DMS153 (cell line): ENCODE measurements at places on chromosomes 7 and 10.

GRCh38 chr7:158135931-158136330, 451.7 kb downstream of the PTPRN2 start:
- no peak for DNase-seq

DNA sequence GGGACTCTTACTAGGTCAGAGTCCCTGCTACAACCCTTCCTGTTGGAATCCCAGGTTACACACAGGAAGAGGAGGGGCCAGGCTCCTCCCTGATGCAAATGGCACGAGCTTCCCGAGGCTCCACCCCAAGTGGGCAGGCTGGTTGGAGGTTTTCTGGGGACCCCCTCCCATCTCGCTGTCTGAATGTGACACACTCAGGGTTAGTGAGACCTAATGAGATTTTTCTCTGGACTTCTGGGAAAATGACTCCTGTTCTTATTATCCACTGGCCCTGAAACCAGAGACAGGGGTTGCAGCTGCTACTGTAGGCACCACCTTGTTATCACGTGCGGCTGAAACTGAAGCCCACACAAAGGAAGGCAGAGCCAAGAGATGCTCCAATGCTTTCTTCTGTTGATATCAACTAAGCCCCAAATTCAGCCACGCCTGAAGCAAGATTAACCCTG, 103.3 kb downstream of the FAM107B start:
- no peak for DNase-seq

GRCh38 chr7:46294381-46294780, 373.3 kb upstream of the IGFBP3 start:
- DNase-seq = no peak

GRCh38 chr7:151786936-151787335, 90.0 kb downstream of the PRKAG2 start:
- DNase-seq = no peak

DNA sequence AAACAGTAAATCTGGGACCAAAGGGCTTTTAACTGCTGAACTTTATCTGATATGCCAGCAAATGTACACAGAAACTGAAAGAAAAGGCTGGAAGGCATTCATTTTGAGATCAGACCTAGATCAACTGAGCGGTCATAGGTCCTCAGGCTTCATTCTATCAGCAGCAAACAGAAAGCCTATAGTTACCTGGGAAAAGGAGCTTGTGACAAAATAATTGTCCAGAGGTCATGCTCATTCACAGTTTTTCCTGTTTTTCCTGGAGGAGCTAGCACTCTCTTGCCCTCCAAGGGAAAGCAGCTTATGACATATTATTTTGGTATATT, 320.2 kb downstream of the AHR start:
- no peak for DNase-seq

DNA sequence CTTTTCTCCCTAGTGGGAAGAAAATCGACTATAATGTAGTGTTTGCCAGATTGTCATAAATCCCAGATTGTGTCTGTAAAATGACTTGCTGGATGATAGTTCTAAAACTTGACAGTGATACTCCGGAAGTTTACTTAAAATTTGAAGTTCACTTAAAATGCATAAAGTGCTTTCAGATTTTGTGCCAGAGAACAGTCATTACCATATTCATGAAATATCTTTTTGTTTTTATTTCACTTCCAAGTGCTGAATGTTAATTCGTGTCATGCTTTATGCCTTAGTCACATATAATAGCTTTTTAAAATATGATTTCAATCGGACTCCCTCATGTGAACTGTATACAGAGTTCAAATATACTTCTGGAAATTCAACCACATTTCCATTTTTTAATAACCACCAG, 30.4 kb downstream of the PRPF18 start:
- DNase-seq = no peak

DNA sequence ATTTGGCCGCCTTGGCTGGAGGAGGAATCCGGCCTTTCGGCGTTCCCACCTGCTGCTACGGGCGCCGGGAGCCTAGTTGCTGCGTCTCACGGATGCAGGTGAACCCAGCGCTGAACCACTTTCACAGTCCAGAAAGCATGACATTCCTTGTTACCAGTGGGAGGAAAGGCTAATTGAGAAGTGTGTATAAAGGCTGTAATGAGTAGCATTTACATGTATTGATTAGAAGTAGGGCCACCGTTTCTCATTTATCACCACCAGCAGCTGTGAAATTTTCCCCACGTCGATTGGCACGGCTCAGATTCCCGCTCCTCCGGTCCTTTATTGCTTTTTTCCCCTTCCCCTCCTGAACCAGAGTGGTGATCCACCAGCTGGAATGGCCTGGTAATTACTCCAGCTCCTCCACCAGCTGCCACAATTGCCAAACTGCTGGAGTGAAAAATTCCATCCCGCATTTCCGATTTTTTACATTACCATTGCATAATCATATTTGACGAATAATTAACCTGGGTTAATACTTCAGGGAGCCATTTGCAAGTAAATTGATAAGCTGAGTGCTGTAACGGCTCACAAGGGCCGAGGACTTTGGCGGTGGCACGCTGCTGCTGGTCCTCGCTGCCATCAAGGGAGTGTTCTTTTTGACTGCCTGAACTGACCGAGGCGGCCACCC, 153.3 kb downstream of the POU6F2 start:
- DNase-seq = peak; percentile 55

DNA sequence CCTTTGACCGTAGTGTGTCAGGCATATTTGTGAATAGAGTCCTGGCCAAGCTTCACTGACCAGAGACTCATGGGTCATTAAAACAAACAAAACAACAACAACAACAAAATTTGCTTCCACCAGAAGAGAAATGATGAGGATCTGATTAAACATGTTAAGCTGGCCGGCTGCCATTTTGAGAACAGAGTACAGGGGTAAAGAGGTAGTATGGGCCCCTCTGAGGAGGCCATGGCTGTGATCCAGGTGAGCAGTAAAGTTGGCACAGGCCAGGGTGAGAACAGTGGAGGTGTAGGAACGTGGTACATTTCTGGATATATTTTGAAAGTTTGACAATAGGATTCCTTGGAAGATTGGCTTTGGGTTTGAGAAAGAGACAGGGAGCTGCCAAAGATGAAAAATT, 252.5 kb downstream of the TWIST1 start:
- DNase-seq = no peak

GRCh38 chr7:2431260-2431867, 28.0 kb downstream of the CHST12 start:
- no peak for DNase-seq

DNA sequence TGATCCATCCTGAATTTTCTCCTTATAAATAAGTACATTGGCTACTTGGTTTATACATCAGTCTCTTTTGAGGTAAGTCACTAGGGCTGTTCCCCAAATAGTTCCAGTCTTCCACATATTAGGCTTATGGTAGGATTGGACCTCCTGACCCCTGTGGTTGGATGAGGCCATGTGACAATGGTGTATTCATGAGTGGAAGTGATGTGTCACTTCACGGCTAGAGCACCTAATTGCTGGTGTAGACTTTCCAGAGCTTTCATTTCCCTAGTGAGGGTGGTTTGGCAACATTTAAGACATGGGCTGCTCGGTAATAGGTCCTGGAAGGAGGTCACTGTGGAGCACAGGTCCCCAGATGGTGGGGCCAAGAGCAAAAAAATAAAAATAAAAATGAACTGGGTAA, 141.2 kb upstream of the ABCB5 start:
- DNase-seq = no peak

DNA sequence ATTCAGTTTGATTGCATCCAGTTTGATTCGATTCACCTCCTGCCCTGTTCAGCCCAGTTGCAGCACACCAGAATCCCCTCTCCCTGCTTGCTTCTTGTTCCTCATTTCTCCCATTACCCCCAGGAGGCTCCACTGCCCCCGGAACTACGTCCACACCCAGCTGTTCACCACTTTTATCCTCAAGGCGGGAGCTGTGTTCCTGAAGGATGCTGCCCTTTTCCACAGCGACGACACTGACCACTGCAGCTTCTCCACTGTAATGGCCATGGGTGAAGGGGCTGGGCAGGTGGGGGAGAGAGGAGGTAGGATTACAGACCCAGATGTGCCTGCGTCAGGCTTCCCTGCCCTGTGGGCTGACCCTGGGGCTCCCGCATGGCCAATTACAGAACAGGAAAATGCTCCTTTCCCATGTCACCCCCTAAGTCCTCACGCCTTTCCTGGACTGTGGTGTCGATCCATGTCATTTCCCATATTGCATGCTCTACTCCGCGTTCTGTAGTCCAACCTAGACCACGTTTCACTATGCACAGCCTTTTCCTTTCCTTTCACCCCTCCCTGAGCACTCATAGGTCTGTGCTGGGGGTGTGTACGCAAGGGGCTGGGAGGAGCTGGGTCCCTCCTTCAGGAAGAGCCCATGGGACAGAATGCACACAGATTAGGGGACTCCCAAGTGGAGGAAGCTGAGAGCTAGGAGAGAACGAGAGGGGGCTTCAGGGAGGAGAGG, 8.2 kb downstream of the GHRHR start:
- DNase-seq = no peak

DNA sequence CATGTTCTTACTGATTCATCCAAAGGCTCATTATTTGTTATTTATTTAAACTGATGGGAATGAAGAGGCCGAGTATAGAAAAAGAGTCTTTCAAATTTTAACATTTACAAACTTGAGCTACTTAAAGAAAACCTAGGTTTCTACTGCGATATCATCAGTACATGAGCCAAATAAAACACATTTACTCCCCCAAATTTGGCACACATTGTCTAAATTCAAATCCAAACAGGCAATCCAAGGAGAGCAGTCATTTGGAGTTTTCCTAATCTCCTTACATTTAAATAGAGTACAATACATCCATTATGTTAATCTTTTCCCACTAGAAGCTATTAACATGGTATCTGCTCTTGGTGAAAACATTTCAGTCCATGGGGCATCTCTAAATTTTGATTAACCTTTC, 2.2 kb downstream of the NMT2 start:
- DNase-seq = no peak

GRCh38 chr10:7797582-7797981, 9.6 kb downstream of the ATP5F1C start:
- no peak for DNase-seq

DNA sequence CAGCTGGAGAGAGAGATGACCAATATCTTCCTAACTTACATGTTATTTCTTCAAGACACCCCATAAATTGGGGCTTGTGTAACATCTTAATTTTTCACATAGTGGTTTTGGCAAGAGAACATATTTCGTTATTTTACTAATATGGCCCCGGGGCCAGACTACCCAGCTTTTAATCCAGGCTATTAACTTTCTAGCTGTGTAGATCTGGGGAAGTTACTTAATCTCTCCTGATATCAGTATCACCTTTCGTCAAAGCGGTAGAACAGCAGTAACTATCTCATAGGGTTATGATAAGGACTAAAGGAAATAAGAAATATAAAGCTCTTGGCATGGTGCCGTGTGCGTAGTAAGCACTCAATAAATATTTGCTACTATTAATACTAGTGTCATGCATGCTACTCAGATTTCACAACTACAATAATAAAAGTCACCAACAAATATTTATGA, 71.6 kb upstream of the LYZL1 start:
- DNase-seq = no peak

DNA sequence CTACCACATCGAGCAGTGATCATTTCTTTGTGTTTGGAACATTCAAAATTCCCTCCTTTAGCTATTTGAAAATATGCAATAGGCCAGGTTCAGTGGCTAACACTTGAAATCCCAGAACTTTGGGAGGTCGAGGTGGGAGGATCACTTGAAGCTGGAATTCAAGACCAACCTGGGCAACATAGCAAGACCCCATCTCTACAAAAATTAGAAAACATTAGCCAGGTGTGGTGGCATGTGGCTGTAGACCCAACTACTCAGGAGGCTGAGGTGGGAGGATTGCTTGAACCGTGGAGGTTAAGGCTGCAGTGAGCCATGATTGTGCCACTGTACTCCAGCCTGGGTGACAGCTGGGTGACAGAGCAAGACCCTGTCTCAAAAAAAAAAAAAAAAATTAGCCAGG, 15.3 kb upstream of the EXOC4 start:
- DNase-seq = no peak

DNA sequence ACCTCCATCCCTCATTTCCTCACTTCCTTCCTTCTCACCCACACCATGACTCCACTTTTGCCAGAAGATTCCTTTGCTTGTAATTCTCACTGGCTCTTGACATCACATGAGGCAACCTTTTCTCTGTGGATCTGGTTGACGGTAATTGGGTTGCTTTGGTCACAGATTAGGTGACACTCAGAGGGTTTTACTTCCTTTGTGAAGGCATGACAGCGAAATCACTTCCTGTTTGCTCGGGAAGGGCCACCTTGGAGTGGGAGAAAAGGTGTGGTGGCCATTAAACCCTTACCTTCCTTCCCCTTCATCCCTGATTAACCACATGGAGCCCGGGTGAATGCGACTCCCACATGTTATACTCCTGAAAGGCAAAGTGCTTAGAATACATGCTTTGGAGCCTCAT, 30.2 kb downstream of the CUZD1 start:
- DNase-seq = no peak

DNA sequence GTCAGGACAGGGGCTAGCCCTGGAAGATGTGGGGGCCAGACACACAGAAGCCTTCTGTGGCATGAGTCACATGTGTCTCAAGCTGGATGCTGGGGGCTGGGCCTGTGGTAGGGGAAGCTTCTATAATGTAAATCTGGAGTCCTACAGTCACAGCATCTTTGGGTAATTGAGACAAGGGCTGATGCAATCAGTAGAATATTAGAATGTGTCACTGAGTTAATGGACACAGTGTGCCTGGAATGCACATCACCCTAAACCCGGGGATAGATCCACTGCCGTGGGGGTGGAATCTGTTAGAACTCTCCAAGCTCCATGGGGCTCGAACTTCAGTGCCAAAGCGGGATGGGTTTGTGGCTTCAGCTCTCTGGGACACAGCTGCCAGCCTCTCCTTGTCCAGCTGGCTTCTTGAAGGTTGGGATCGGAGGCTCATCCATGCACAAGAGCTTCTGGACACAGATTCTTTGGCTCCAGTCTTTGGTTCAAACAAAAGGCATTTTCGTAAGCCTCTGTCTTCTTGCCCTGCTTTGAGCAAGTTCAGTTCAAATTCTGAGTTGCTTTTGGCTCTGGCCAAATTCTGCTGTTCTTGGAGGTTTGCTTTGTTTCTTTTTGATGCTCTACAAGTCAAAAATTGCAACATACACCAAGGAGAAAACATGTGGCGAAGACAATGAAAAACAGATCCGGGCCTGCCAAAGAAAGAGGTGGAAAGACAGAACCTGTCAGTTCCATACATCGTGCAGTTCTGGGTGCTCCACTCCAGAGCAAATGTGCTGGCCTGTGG, 194.8 kb upstream of the ZNF32 start:
- DNase-seq = no peak

DNA sequence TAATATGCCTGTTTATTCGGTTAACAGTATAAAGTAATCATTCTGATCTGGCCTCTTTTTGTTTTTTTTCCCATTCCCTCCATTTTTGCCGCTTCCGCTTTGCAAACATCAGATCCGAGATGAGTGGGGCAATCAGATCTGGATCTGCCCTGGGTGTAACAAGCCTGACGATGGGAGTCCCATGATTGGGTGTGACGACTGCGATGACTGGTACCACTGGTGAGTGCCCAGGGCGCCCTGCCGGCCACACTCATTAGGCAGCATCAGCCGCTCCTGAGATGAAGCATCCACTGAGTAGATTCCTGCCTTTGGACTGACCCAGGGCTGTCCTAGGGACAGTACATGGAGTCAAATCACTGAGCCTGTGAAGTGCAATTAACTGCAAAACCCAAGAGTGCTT, 40.9 kb upstream of the GATA3 start:
- no peak for DNase-seq

GRCh38 chr10:3622845-3623621, 162.0 kb downstream of the KLF6 start:
- DNase-seq = no peak
